ENCODE measurements at places on chromosomes 12 and 14. TPM values are rescaled to one million over a fixed set of nuclear protein-coding genes. Genes with fewer than 3 reads are reported as not detected.
A peak's percentile ranks its signal among the peaks of the same experiment; 100 is the strongest.

VWF gene
- 0.66 TPM for total RNA-seq

DNA sequence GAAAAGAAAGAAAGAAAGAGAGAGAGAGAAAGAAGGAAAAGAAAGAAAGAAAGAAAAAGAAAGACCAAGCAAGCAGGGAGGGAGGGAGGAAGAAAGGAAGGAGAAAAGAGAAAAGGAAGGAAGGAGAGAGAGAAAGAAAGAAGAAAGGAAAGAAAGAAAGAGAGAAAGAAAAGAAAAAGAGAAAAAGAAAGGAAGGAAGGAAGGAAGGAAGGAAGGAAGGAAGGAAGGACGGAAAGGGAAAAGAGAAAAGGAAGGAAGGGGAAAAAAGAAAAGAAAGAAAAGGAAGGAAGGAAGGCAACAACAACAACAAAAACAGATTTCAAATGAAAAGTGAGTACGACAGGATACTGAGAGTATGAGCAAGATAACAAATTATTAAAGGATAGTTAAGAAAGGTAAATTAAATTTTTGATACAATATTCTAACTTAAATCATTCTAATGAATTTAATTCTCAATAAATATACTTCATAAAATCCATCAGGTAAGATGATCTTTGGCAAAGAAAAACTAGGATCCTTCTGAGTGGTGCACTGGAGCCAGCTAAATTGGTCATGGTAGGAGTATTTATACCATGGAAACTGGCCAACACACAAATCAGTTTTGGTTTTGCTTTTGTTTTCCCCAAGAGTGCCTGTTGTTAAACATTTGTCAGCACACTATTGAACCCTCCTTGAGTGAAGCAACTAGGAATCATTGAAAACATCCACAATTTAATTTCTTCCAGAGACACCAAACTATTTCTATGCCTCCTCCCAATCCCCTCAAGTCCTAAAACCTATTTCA lies 56.1 kb upstream of the DYRK2 start:
- H3K4me1 ChIP-seq: peaks cover 38% of the 10 kb centered on the region
- no peaks in the 10 kb centered on the region for H3K36me3 ChIP-seq

BBOF1 gene
- total RNA-seq: 2.0 TPM

DNA sequence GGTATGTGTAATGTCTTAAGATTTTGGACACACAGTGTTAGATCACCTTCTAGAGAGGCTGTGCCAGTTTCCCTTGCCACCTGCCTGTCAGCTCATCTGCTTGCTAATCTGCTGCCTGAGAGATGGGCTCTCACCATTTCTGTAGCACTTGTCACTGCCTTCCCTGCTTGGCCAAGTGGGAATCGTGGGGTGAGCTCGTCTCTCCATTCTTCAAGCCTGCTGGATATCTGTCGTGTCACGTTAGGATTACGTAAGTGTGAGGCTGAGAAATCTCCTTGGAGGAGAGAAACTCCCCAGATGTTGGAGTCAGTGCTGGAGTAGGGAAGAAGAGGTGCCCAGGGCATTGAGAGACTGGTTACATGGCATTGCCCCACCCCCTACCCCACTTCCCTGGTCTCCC lies 8.6 kb upstream of the RPH3A start:
- H3K4me3 ChIP-seq: no peak overlapping the region
- no peak overlapping the region for H3K27ac ChIP-seq
- H3K27me3 ChIP-seq: peaks cover 6% of the 10 kb centered on the region
- DNase-seq: no peak
- H3K4me1 ChIP-seq: no peaks in the 10 kb centered on the region

KRT83 gene
- not detected for total RNA-seq

DNA sequence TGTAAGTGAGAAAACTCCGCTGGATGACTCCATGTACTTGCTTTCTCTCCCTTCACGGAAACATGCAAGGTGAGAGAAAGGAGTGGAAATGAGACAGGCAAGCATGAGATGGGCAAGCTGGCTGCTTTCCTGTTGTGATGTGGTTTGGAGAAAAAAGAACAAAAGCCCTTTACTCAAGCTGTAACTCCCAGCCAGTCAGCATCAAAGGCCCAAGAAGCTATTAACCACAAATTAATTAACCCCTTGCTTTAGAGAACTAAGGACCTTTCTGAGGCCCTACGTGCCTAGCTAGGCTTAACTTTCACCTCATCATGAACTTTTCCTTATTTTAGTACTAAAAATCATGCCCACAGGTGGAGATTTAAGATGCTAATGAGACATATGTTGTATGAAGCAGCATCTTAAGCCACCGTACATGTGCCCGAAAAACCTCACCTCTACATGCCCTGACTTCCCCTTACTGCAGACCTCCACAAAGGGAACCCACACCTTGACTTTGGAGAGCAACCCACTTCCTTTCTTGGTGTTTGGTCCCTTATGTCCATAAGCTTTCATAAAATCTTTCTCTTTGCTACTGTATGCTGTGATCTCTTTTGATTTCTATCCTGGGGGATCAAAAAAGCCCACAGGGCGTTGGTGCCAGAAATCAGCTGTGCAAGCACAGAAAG lies 87.0 kb downstream of the GALNT8 start:
- peaks cover 9% of the 10 kb centered on the region for H3K4me1 ChIP-seq
- no peaks in the 10 kb centered on the region for H3K27me3 ChIP-seq
- no peak overlapping the region for H3K27ac ChIP-seq

DNA sequence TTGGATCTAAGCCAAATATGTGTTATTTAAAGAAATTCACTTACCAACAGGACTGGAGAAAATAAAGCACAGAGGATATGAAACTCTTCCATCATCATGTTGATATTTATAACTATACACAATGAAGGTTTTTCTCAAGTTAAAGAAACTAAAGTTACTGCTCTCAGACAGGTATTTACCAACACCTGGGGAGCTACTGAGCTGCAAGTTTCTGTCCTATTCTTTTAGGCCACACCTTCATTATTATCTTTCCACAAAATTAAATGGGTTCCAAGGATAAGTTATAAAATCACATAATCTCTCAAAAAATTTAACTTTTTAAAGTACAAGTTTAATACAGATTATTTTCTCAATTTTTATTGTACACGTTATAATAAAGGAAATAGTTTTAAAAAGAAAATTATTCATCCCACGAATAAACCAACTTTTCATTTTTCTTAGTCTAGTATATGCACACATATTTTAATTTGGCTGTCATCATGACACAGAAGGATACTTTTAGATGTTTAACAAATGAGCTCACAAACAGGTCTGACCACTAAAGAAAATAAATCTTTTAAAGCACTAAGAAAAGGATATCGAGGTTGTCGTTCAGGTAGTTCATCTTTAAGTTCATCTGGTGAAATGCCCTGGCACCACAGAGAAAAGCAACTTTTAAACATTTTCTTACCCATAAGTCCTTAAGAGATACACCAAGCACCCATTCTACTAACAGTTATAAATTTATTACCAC lies 7.8 kb downstream of the GMFB start:
- peaks cover 46% of the 10 kb centered on the region for H3K36me3 ChIP-seq
- DNase-seq: no peak
- no peaks in the 10 kb centered on the region for H3K27me3 ChIP-seq
- H3K4me3 ChIP-seq: no peak overlapping the region
- no peaks in the 10 kb centered on the region for H3K4me1 ChIP-seq

GRCh38 chr12:132517013-132517739 lies 27.2 kb downstream of the FBRSL1 start:
- no peak overlapping the region for H3K4me3 ChIP-seq
- no peaks in the 10 kb centered on the region for H3K27me3 ChIP-seq
- H3K4me1 ChIP-seq: peaks cover 3% of the 10 kb centered on the region
- DNase-seq: no peak

GRCh38 chr14:23355871-23356435 lies 3.3 kb upstream of the SLC22A17 start:
- H3K27ac ChIP-seq: no peak overlapping the region
- peaks cover 11% of the 10 kb centered on the region for H3K4me1 ChIP-seq
- H3K36me3 ChIP-seq: no peaks in the 10 kb centered on the region
- H3K27me3 ChIP-seq: peaks cover 54% of the 10 kb centered on the region
- H3K4me3 ChIP-seq: no peak overlapping the region

GRCh38 chr12:11805680-11806079 lies 156.2 kb downstream of the ETV6 start:
- DNase-seq: no peak
- no peaks in the 10 kb centered on the region for H3K27me3 ChIP-seq
- H3K27ac ChIP-seq: no peak overlapping the region
- H3K4me3 ChIP-seq: no peak overlapping the region

ADCY6 gene
- total RNA-seq: 0.76 TPM

DNA sequence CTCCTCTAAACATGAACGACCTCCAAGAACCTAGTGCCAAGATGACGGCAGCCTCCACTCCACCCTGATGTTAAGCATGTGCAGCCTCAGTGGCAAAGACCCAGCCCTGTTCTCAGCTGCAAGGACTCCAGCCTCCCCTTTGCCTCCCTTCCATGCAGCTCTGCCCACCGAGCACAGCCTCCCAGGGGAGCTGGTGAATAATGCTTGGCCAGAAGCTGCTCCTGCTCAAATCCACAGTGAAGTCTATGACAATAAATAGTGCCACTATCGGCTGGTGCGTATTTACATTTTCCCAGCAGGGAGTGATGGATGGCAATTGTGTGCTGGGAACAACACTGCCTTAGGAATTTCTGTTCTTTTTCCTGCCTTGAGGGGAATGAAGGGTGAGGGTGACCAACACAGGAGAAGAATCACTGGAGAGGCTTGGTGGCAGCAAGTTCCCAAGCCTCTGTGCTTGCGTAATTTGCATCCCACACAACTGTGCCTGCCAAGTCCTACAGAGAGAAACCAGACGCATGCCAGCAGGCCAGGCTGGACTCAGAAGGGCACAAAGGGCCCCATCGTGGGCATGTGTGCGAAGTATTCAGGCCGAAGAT lies 29.9 kb upstream of the TC2N start:
- H3K27ac ChIP-seq: no peak overlapping the region
- H3K4me3 ChIP-seq: no peak overlapping the region
- peaks cover 4% of the 10 kb centered on the region for H3K4me1 ChIP-seq
- no peaks in the 10 kb centered on the region for H3K27me3 ChIP-seq
- DNase-seq: no peak

RPL10L gene
- total RNA-seq: not detected

CACNA1C gene
- 0.16 TPM for total RNA-seq

DNA sequence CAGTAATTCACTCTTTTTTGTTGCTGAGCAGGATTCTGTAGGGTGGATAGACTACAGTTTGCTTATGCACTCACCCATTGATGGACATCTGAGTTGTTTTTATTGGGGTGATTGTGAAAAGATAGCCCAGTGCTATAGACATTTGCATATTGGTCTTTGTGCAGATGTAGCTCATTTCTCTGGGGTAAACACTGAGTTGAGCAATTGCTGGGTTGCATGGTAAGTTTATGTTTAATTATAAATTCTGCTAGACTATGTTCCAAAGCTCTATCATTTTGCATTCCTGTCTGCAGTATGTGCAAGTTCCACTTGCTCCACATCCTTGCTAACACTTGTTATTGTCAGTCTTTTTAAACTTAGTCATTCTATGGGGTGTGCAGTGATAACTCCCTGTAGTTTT lies 65.4 kb upstream of the RFLNA start:
- H3K27ac ChIP-seq: no peak overlapping the region
- H3K4me3 ChIP-seq: no peak overlapping the region
- H3K36me3 ChIP-seq: no peaks in the 10 kb centered on the region

- H3K36me3 ChIP-seq: no peaks in the 10 kb centered on the region
- H3K4me3 ChIP-seq: no peak overlapping the region
- H3K27ac ChIP-seq: no peak overlapping the region
- no peak for DNase-seq
- peaks cover 17% of the 10 kb centered on the region for H3K4me1 ChIP-seq
- H3K27me3 ChIP-seq: no peaks in the 10 kb centered on the region
Measured at GRCh38 chr14:100317389-100317788, 5.8 kb upstream of the SLC25A47 start.

NANOG gene
- 0.64 TPM for total RNA-seq

PLEKHD1 gene
- total RNA-seq: 0.56 TPM

MYRFL gene
- total RNA-seq: not detected

DNA sequence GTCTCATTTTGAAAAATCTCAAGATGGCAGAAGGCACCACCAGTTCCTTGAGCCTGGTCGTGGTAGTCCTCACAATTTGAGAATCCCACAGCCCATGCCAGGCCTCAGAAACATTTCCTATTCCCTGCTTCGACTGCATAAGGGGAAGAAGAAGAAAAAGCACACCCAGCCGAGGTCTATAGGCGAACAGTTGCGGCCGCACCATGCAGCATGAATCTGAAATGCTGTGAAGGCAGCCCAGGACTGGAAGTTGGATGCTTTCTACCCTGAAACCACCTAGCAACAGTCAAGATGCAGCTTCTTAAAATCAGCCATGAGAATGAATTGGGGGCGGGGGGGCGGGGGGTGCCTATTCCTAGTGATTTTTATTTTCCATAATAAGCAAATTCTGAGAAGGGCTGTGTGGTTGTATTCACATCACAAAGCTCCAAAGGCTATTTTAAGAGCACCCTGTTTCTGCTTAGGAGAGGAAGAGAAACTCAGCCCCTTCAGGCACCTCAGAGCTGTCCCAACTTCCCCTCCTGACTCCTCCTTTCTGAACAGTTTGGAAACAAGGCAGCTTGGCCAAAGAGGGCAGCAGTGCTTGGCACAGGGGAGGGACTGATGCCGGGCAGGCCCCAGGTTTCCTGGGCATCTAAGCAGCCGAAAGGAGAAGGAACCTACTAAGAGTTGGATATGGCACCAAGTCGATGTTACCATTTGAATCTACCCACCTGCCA lies 172.5 kb upstream of the FOXN3 start:
- H3K27ac ChIP-seq: no peak overlapping the region
- peaks cover 24% of the 10 kb centered on the region for H3K4me1 ChIP-seq
- peaks cover 12% of the 10 kb centered on the region for H3K36me3 ChIP-seq
- no peak for DNase-seq
- H3K4me3 ChIP-seq: no peak overlapping the region

DNA sequence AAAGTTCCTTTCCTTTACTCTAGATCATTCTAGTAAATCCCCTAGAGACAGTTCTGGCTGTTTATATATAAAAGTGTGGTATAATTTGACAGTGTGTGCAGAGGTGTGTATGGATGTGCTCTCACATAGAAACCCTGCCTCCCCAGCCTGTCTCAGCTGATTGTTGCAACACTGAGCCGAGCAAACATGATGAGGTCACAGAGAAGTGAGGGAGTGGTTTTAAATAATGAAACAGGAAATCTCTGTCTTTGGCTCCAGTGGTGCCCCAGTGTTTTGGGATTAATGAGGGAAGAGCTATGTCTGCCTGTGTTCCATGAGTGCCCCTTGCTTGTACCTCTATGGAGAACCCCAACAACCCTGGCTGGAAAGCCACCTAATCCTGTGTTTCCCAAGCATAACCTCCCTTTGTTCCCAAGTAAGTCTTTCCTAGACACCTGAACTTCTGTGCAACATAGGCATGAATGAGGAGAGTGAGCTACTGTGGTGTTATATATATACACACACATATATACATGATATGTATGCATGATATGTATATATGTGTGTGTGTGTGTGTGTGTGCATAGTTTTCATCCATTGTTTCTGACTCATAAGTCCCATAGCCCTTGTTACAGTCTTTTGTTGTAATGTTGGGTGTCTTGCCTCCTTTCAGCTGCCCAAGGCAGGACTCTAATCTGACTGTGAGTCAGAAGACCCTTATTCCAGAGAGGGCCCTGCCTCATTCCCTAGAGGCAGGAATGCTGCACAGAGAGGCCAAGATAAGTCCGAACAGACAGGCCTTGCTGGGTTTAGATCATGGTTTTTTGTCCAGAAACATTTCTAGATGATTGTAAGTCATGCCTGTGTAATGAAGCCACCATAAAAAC lies 18.0 kb downstream of the TRAF3 start:
- H3K4me1 ChIP-seq: no peaks in the 10 kb centered on the region
- H3K27me3 ChIP-seq: no peaks in the 10 kb centered on the region
- H3K27ac ChIP-seq: peak overlapping the region; percentile 32
- H3K36me3 ChIP-seq: peaks cover 9% of the 10 kb centered on the region

GRCh38 chr14:105257464-105257863 lies 9.1 kb downstream of the BTBD6 start:
- H3K27me3 ChIP-seq: no peaks in the 10 kb centered on the region
- no peaks in the 10 kb centered on the region for H3K4me1 ChIP-seq
- DNase-seq: peak; percentile 21
- no peak overlapping the region for H3K27ac ChIP-seq

TRHDE gene
- total RNA-seq: not detected

All from T-cell (primary cell).